NCI-H774 (cell line): ENCODE measurements at places on chromosomes 12 and 14.

DNA sequence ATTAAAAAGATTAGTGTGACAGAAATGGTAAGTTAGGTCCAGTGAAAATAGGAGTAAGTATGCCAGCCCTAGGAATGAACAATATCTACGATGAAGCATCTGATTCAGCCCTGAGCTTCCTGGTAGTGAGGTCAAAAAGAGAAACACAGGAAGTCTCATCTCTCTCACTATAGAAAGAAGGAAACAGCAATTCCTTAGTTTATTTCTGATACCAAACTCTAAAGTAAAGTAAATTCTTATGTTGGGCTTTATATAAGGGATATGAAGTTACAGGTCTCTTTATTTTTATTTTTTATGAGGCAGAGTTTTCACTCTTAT lies 76.7 kb upstream of the RFLNA start:
- no peak for DNase-seq

DNA sequence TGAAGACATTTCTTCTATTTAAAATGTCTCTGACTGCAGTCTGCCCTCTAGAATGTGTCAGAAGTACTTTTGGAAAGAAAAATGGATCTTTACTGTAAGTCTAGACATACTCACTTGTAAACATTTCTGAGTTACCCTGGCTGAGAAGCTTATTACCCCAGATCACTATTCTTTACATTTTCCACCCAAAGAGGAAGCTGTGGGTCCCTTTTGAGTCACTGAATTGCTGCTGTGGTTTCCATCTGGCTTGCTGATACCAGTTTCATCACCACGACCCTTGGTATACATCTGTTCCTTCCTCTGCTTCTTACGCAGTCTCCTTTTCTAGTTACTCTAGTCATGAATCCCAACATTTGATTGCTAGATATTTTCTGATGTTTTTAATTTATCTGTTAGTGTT lies 20.2 kb upstream of the CLEC4D start:
- DNase-seq: no peak

- no peak for DNase-seq
These were observed 50.6 kb upstream of the NUAK1 start for GRCh38 chr12:106189341-106189740.

DNA sequence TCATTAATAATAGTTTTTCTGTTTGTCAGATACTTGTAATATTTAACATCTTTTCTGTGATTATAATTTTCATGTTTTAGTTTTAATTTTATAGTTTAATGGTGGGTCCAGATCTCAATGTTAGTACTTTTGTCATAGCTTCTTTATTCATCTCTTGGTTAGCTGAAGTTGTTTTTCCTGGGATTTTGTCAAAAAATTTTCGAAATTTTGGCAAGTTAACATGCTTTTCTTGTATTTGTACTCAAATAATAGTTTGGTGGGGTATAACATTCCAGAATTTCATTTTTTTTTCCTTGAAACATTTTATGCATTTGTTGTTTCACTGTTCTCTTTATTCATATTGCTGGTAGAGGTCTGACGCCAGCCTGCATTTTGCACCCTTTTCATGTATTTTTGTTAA lies 45.5 kb downstream of the KTN1 start:
- DNase-seq: no peak

- DNase-seq: no peak
These were observed 80.8 kb downstream of the EMP1 start for GRCh38 chr12:13277293-13277692.

DNA sequence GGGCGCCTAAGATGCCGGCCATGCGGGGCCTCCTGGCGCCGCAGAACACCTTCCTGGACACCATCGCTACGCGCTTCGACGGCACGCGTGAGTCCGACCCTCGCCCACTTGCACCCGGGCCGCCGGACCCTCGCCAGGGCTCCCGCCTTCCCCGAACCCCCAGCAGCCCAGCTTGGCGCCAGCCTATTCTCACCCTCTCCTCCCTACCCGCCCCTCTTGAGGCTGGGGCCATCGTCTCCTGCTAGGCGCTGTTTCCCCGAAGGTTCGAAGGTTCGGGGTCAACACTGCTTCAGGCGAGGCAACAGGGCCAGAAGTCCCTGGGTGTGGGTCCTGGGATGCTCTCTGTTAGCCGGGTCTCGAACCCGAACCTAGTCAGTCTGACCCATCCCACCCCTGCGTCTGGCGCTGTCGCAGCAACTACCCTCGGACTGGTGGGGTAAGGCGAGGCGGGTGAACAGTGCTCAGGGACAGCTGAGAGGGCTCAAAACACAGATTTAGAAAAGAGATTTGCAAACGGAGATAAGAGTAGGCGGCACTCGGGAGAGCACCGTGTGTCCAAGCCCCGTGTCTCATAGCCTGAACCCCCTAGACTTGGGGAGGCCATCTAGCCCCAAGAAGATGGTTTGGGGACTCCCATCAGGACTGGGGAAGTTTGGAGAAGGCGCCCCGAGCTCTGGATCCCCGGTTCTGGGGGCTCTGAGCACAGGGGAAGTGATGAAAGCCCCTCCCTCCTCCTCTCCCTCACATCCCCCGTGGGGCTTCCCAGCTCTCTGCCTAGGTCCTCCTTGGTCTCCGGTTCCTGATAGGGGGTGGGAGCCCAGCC lies 787 bp downstream of the KCNH3 start:
- DNase-seq: no peak

GRCh38 chr12:47814539-47815170 lies 5.0 kb downstream of the HDAC7 start:
- DNase-seq: no peak

GRCh38 chr12:46318037-46318436 lies 49.2 kb upstream of the SLC38A1 start:
- no peak for DNase-seq

- DNase-seq: no peak
These were observed 629 bp downstream of the LETMD1 start for GRCh38 chr12:51048661-51049251.

DNA sequence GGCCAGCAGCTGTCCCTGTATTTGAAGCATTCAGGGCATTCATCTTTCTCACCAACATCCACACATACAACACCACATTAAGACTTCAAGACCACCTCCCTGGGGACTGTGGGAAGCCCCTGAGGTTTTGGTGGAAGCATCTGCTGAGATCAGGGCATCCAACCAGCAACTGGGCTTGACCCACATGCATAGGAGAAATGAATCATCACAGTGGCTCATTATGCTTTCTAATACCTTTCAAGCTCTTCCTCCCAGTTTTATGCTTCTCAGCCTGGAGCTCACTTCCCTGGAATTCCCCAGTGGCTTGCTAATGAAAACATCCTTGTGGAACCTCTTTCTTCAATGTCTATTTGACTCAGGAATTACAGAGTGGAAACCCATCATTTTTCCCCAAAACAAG lies 21.4 kb upstream of the CMKLR1 start:
- no peak for DNase-seq

GRCh38 chr12:90909069-90909770 lies 45.8 kb downstream of the CCER1 start:
- DNase-seq: peak; percentile 33
